ENCODE measurements at places on chromosomes 1 and 21.

GRCh38 chr1:52028328-52028727 is 5.3 kb downstream of the KTI12 start:
- DNase-seq, result no peak

GRCh38 chr1:62836856-62837540 is 53.1 kb downstream of the ATG4C start:
- DNase-seq, result no peak

GRCh38 chr1:193060406-193060805 is 994 bp downstream of the RO60 start:
- peak; percentile 36 for DNase-seq

DNA sequence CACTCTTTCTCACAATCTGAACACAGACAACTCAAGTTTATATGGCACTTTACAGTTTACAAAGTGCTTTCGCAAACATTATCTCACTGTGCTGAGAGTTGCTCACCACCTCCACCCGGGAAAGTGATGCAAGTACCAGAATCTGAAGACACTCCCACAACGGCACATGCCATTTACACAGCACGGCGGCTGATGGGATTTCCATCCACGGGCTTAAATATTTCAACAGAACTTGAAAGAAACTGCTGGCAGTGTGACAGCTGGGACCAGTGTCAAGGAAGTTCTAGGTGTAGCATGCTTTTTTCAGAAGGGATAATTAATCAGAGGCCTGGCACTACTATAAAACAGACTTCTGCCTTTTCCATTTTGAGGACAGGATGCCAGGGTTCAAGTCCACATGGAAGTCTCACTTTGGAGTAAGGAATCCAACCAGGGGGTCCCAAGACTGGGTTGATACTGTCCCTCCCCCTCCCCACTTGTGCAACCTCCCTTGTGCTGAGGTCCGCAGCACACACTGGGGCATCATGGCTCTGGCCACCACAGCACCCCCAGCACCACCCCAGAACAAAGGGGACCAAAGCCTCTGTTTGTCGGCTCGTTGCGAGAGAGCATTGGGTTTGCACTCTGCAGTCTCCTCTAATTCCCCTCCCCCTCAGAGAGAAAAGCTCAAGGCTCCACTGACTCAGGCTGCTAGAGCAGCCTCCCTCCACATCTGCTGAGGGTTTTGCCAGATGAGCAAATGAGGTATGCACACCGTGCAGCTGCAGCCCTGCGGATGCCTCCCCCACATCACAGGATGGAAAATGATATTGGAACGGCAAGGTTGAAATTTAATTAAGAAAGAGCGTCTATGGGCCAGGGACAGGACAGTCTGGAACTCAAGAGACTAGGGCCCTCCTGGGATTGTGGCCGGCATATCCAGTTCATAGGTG is 154.9 kb downstream of the TGFBR3 start:
- DNase-seq, result peak; percentile 31

GRCh38 chr21:28604946-28605537 is 387.6 kb downstream of the LTN1 start:
- no peak for DNase-seq

DNA sequence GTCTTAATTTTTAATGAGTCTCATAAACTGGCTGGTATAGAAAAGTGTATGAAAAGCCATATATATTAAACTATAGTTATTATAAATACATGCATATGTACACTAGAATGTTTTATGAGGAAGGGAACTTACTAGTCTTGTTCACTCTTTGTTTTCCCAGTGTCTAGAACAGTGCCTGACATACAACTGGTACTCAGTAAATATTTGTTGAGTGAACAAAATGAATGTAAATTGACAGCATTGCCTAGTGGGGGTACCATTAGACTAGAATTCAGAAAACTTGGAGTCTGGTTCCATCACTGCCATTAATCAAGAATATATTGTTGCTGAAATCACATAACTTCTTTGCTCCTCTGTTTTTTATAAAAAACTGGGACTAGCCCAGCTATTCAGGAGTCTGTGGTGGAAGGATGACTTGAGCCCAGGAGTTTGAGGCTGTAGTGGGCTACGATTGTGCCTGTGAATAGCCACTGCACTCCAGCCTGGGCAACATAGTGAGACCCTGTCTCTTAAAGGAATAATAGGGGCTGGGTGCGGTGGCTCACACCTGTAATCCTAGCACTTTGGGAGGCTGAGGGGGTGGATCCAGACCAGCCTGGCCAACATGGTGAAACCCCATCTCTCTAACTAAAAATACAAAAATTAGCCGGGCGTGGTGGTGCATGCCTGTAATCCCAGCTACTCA is 51.1 kb downstream of the NFIA start:
- no peak for DNase-seq

- no peak for DNase-seq
Measured at GRCh38 chr1:21725748-21726392, 56.7 kb upstream of the RAP1GAP start.

DNA sequence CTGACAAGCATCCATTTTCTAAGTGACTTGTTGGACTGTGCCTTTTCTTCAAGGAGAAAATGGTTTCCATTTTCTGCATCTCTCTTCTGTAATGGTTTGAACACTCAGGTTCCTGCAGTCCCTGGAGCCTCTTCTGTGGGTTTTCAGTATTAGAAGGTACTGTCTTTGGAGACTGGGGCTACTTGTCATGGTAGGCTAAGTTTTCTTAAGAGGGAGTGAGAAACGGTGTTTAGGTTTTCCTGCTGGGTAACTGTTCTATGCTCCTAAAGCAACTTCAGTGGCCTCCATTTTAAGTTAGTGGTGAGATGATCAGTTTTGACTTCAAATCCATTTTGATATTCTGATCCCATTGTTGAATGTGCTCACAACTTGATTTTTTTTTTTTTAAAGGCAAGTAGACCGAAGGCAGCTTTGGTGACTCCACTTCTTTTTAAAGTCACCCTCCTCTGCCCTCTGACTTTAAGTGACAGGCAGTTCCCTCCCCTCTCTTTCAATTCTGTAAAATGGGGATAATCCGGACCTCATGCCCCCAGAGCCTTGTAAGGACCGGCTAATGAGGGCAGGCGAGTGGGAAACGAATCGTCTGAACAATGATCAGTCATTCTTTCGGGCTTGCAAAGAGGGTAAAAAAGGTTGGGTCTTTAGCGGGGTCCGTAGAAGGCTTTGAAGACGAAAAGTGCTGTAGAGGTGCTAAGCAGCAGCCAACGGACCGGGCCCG is 1.0 kb upstream of the ARID1A start:
- no peak for DNase-seq

DNA sequence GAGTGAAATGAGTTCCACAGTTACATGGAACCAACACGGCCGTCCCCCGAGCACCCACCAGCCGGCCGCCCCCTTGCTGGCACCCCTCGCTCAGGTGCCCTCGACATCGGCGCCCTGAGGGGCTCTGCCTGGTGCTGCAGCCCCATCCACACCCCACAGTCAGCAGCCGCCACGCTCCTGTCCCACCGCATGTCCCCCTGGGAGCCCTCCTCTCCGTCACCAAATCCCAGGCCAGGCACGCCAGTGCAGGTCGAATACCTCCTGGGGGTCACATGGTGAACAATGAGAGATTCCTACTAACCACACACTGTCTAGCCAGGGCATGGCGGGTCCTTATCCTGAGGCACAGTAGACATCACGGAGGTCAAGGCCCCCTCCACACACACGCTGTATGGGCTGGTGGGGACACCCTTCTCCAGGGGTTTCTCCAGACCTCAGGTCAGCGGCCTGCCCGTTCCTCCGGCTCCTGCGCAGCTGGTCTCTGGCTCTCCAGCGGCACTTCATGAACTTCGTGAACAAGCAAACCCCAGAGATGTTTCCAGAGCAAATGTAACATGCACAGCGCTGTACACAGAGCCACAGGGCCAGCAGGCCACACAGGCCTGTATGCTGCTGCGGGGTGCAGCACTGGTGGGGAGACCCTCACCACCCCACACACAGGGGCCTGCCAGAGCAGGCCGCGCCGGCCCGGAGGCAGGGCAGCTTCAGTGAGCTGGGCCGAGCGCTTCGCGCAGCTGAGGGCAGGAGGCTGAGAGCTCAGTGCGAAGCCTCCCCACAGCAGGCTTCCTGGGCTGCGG is 21.8 kb downstream of the POFUT2 start:
- no peak for DNase-seq

DNA sequence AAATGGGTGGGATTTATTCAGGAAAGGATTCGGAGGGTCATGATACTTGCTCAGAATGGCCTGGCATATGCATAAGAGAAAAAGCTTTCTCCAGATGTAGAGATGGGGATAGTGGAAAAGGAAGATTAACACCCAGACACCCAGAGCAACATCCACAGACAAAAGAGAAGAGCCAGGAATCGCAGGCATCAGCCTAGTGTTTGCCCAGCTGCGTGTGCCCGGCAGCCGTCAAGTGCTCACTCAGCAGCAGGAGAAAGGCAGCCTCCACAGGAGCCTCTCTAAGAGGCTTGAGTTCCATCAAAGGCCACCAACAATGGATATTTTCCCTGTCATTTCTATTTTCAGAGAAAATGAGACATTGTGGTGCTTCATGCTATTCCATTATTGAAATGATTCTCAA is 54.7 kb downstream of the NTPCR start:
- DNase-seq, result no peak

GRCh38 chr1:228802386-228803220 is 67.3 kb downstream of the RHOU start:
- no peak for DNase-seq

GRCh38 chr1:70503358-70503757 is 92.3 kb downstream of the CTH start:
- peak; percentile 61 for DNase-seq

- DNase-seq, result peak; percentile 86
Measured at GRCh38 chr1:199684686-199685273, 342.7 kb upstream of the NR5A2 start.

- no peak for DNase-seq
Measured at GRCh38 chr1:96544831-96545221, 176.8 kb upstream of the PTBP2 start.

DNA sequence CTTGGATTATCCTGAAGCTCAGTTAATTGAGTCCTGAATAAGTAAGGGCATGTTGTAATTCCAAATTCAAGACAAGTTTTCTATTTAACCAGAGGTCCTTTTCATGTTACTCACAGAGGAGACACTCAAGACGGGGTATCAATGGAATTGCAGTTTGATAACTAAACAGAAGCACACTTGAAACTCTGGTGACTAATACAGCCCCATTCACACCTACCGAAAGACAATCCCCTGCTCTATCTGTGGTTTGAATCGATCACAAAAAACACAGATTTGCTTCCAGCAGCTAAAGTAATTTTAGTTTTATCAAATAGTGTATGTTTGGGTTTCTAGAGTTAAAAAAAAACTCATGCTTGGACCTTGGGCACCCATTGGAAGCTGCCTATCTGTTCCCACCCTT is 60.4 kb downstream of the TEX35 start:
- no peak for DNase-seq

GRCh38 chr1:46520063-46520911 is 30.7 kb downstream of the DMBX1 start:
- peak; percentile 86 for DNase-seq

GRCh38 chr1:224542783-224543440 is 73.2 kb upstream of the CNIH3 start:
- peak; percentile 100 for DNase-seq

GRCh38 chr1:91777630-91778300 is 108.2 kb downstream of the TGFBR3 start:
- DNase-seq, result no peak

GRCh38 chr1:116674751-116675150 is 7.2 kb upstream of the IGSF3 start:
- no peak for DNase-seq

- DNase-seq, result peak; percentile 77
Measured at GRCh38 chr1:215543191-215543606, 23.9 kb upstream of the KCTD3 start.

DNA sequence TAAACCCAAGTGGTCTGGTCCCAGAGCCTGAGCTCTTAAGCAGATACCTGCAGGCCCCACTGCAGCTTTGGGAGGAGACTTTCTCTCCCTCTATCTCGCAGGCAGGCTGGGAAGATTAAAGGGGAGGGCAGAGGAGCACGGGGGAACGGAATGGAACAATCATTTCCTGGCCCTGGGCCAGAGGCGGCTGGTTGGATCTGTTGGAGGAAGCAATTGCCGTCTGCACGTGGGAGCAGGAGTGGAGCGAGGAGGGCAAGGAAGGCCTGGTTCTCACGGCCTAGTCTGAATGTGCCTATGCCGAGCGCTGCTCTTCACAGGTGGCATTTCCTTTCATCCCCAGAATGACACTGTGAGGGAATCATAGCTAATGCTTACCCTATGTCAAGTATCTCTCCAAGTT is 23.7 kb downstream of the NKAIN1 start:
- peak; percentile 22 for DNase-seq

DNA sequence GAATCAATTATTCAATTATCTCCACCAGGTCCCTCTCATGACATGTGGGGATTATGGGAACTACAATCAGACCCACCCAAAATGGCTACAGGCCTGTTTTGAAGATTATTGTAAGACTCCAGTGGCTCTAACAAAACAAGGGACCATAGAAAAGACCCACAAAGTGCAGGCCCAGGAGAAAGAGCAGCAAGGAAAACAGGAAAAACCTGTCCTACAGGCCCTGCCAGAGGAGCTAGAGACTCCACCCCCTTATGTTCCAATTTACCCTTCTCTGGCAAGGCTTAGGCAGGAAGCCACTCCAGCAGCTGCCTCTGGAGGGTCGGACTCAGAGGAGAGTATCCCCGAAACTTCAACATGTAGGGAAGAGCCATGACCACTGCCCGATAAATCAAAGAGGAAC is 96.5 kb downstream of the LIPI start:
- DNase-seq, result no peak

DNA sequence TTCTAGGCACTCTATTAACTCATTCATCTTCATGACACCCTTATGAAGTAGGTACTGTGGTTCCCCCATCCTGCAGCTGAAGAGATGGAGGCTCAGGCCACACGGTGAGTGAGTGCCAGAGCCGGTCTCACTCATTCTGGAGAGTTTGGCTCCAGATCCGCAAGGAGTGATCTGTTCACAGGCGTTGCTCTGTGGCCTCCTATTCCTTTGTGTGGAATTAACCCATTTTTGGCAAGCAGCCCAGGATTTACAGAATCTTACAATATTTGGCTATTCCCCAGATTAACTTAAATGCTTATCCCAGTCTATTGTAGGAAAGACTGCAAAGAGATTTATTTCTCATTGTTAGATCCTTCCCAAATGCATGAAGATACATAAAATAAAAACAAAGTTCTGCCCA is 29.6 kb downstream of the KIAA0040 start:
- DNase-seq, result no peak

DNA sequence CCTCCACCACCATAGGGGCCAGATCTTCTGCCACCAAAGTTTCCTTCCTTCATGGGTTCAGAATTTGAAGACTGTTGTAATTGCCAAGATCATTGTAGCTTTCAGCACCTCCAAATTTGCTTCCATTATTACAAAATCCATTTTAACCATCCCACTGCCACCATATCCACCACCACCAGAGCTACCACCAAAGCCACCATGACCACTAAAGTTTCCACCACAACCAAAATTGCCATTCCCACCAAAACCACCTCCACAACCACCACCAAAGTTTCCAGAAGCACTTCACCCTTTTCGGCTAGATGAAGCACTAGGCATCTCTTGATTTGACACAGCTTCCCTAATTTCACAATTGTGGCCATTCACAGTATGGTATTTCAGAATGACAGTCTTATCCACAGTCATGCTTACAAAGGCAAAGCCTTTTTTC is 45.2 kb downstream of the SLC30A7 start:
- DNase-seq, result no peak

GRCh38 chr1:53603431-53603830 is 135.5 kb downstream of the GLIS1 start:
- no peak for DNase-seq
